ENCODE measurements at places on chromosomes 12 and 14.

GRCh38 chr12:104712477-104712876 is 245.6 kb downstream of the SLC41A2 start:
- no peak for DNase-seq

- no peak for DNase-seq
These were observed 50.9 kb downstream of the SNAPC1 start for GRCh38 chr14:61813096-61813606.

- no peak for DNase-seq
These were observed 42.8 kb upstream of the CMKLR1 start for GRCh38 chr12:108381787-108382436.

GRCh38 chr12:38872156-38872555 is 33.2 kb downstream of the CPNE8 start:
- DNase-seq: no peak

GRCh38 chr12:10612984-10613348 is 443 bp downstream of the MAGOHB start:
- no peak for DNase-seq

DNA sequence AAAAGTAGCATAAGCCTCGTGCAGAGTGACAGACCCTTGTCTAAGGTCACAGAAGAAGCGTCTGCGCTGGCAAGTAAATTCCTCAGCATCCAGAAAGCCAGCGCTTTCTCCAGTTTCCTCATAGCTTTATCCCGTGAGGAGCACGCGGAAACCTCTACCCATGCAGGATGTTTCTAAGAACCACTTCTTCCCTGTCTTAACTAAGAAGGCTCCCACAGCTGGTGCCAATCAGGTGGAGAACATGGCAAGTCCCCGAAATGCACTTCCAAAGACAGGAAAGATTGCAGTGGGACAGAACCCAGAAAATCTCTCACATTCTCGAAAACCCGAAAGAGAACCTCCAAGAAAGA is 968 bp upstream of the ARID4A start:
- DNase-seq: peak; percentile 81

All from inflammatory macrophage treated with lipopolysaccharide for 4 hours (primary cell).